Left lobe of liver (tissue), 2 donors: ENCODE measurements at places on chromosomes 3 and 15.

- DNase-seq = no peak
Observed at GRCh38 chr3:103440539-103441203, 1005.9 kb downstream of the ZPLD1 start.

GRCh38 chr15:40495516-40495915, 24.7 kb downstream of the CHST14 start:
- DNase-seq = no peak

GRCh38 chr15:22981051-22981840, 1.1 kb upstream of the CYFIP1 start:
- no peak for DNase-seq

DNA sequence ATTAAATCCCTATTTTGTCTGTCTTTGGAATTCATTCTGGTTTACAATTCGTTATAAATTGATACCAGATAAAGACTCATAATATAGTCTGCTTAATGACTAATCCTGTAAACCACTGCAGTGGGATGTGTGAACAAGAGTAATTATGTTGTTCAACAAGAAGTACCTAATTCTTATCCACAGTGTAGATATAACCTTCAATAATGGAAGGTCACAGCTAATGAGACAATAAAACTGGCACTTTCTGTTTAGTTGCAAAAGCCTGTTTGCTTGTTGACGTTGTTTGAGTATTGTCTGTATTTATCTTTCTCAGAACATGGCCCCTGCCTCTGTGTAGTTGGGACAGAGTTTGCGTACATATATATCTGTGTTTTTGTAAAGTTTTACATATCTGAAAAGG, 26.7 kb downstream of the PIAS1 start:
- DNase-seq = no peak

DNA sequence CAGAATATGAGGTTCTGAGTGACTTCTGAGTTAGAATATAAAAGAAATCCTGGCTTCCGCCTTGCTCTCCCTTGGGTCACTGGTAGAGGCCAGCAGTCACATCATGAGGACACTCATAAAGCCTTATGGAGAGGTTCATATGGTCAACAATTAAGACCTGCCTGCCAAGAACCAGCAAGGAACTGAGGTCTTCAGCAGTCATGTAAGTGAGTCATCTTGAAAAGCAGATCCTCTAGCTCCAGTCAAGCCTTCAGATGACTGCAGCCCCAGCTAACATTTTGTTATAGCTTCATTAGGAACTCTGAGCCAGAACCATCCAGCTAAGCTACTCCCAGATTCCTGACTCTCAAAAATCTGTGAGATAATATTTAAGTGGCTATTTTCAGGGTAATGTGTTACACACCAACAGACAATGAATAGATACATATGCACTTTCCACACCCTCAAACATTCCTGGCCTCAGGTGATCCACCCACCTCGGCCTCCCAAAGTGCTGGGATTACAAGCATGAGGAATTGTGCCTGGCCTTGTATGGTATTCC, 447.2 kb downstream of the SHQ1 start:
- no peak for DNase-seq

DNA sequence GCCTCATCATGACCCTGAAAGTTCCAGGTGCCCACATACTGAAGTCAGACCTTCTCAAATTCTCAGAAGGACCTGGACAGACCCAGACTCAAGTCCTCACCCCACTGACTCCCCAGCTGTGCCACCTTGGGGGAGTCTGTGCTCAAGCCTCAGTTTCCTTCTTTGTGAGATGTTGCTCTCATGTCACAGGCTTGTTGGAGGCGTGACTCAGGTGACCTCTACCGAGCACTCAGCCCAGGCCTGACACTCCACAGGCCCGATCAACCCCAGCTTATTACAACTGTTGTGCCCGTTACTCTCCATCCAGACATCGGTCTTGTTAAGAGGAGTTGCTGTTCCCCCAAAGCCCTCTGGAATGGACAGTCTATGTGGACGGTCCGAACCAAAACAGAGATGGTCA, 276.1 kb upstream of the LYSMD4 start:
- DNase-seq = no peak
